ENCODE measurements at places on chromosomes 5 and 9. TPM values are rescaled to one million over a fixed set of nuclear protein-coding genes. Genes with fewer than 3 reads are reported as not detected.

Gene LMX1B
- total RNA-seq = 0.17 TPM

- H3K4me3 ChIP-seq = no peak overlapping the region
- DNase-seq = no peak
- no peak overlapping the region for H3K27ac ChIP-seq
- H3K36me3 ChIP-seq = no peaks in the 10 kb centered on the region
- peaks cover 21% of the 10 kb centered on the region for H3K27me3 ChIP-seq
These were observed 45.3 kb downstream of the LMX1B start for GRCh38 chr9:126658956-126659555.

- H3K27ac ChIP-seq = peak overlapping the region; percentile 99
- peaks cover 27% of the 10 kb centered on the region for H3K4me1 ChIP-seq
These were observed 514 bp downstream of the STOML2 start for GRCh38 chr9:35102465-35102768.

GRCh38 chr5:143110591-143110990 is 292.9 kb downstream of the NR3C1 start:
- peak overlapping the region; percentile 68 for H3K27ac ChIP-seq
- H3K4me1 ChIP-seq = peaks cover 63% of the 10 kb centered on the region
- no peaks in the 10 kb centered on the region for H3K36me3 ChIP-seq
- H3K4me3 ChIP-seq = no peak overlapping the region
- no peak for DNase-seq
- no peaks in the 10 kb centered on the region for H3K27me3 ChIP-seq

DNA sequence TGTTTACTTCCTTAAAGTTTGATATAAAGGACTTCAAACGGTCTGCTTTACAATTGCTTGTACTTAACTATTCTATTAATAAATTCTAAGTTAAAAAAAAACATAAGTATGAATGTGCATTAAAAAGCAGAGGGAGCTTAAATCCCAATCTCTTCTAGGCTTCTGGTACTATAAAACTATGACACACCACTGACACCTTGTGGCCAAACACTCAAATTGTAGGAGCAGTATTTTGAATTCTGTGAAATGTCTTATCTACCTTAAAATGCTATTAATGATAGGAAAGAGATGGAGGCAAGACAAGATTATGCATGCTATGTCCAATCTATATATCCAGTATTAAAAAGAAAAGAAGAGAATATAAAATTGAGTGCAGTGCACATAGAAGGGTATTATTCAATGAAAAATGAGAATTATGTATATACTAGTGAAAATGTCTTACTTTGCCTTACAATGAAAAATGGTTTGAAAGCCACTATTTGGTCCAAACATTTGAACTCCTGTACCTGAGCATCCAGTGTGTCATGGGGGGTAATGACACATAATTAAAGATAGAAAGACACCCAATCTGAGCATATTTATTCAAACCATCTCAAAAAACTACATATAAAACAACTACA is 87.6 kb downstream of the ERP44 start:
- H3K27me3 ChIP-seq = no peaks in the 10 kb centered on the region
- peaks cover 11% of the 10 kb centered on the region for H3K36me3 ChIP-seq
- peaks cover 2% of the 10 kb centered on the region for H3K4me1 ChIP-seq
- no peak for DNase-seq
- no peak overlapping the region for H3K4me3 ChIP-seq
- no peak overlapping the region for H3K27ac ChIP-seq

GRCh38 chr5:124550731-124551130 is 195.7 kb downstream of the ZNF608 start:
- H3K27ac ChIP-seq = no peak overlapping the region
- no peak for DNase-seq

GRCh38 chr5:78642701-78643100 is 5.9 kb downstream of the LHFPL2 start:
- H3K36me3 ChIP-seq = peaks cover 7% of the 10 kb centered on the region
- no peak overlapping the region for H3K4me3 ChIP-seq
- no peak overlapping the region for H3K27ac ChIP-seq
- no peak for DNase-seq
- H3K4me1 ChIP-seq = peaks cover 81% of the 10 kb centered on the region

GRCh38 chr9:86734771-86735170 is 212.5 kb downstream of the GAS1 start:
- peaks cover 3% of the 10 kb centered on the region for H3K36me3 ChIP-seq
- H3K27me3 ChIP-seq = no peaks in the 10 kb centered on the region
- H3K27ac ChIP-seq = peak overlapping the region; percentile 71
- no peak overlapping the region for H3K4me3 ChIP-seq
- no peak for DNase-seq
- peaks cover 35% of the 10 kb centered on the region for H3K4me1 ChIP-seq

Data from chondrocyte (in vitro differentiated cells).